ENCODE measurements at places on chromosomes 11 and 22.
A peak's percentile ranks its signal among the peaks of the same experiment; 100 is the strongest.

- no peak for DNase-seq
Observed at GRCh38 chr11:350723-351255, 18.5 kb upstream of the B4GALNT4 start.

- no peak for DNase-seq
Observed at GRCh38 chr11:112624431-112624830, 336.8 kb upstream of the NCAM1 start.

DNA sequence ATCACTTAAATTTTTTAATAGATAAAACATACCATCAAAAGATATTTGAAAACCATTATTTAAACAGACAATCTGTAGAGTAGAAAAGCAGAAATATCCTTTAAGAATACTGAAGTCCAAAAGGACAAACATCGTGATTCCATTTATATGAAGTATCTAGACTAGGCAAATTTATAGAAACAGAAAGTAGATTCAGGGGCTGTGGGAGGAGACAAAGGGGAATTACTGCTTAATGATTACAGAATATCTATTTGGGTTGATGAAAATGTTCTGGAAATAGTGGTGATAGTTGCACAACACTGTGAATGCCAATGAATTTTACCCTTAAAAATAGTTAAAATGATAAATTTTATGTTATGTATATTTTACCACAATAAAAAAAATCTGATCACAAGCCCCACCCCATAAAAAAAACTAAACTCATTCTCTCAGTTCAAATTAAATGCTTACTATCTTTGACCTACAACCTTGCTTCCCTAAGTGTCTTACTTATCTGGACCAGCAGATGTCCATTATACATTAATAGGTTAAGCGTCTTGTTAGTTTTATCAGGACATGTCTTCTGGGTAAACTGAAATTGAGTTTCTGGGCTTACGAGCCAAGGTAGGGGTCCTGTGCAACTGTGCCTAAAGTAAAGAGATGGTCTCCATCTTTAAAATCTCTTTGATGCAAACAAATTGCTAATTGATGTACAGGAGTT is 86.3 kb downstream of the FCHSD2 start:
- DNase-seq = no peak

- no peak for DNase-seq
Observed at GRCh38 chr11:6498121-6498520, 1.0 kb downstream of the DNHD1 start.

- no peak for DNase-seq
Observed at GRCh38 chr22:46881373-46882118, 119.1 kb downstream of the TBC1D22A start.

GRCh38 chr11:129814244-129815014 is 1.2 kb upstream of the TMEM45B start:
- DNase-seq = peak; percentile 51

All from stimulated activated CD8-positive, alpha-beta memory T cell treated with anti-CD3 and anti-CD28 coated beads, Interleukin-7, amount 100 ng/mL, for 4 hours (primary cell).